ENCODE measurements at places on chromosomes 7 and 10.

DNA sequence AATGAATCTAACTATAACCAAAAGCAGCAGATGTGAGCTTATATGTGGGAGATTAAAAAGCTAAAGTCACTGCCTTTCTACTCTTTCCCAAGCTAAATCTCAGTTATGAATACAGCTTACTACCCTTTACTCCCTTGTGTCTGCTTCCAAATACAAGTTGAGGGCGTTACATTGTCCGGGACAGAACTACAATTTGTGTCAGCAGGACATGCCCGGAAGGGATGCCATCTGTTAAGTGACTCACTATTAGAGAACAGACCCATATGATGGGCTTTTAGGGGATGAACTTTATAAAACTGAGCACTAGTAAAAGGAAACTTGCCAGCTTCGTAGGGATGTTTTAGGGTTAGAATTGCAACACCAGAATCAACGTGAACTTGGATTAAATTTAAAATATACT, 299.7 kb upstream of the CSTF2T start:
- no peak for DNase-seq

GRCh38 chr7:30907527-30908267, 4.0 kb upstream of the AQP1 start:
- no peak for DNase-seq

DNA sequence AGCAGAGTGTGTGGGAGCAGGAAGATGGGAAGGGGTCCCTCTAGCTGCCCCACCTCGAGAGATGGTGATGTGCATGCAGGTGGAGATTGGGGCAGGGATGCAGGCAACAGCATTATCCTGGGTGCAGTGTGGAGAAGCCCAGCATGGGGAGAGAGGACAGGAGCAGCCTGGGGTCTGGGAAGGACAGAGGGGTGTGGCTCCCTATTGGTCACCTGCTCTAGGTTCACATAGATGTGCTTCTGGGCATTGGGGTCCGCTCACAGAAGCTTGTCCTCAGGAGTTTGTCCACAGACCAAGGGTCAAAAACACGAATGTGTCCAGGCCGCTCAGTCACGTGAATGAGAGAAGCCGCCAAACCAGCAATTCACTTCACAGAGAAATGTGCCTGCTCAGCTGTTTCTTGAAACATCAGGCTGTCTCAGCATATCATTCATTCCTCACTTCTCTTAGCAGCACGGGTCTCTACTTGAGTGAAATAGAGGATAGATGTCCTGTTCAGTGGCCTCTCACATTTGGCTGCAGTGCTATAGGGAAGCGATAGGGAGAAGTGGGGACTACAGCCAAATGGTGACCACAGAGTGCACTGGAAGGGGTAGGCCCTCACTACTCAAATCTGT, 11.5 kb upstream of the SLC29A3 start:
- no peak for DNase-seq

- DNase-seq, result no peak
Observed at GRCh38 chr10:35578618-35578956, 26.6 kb upstream of the GJD4 start.

DNA sequence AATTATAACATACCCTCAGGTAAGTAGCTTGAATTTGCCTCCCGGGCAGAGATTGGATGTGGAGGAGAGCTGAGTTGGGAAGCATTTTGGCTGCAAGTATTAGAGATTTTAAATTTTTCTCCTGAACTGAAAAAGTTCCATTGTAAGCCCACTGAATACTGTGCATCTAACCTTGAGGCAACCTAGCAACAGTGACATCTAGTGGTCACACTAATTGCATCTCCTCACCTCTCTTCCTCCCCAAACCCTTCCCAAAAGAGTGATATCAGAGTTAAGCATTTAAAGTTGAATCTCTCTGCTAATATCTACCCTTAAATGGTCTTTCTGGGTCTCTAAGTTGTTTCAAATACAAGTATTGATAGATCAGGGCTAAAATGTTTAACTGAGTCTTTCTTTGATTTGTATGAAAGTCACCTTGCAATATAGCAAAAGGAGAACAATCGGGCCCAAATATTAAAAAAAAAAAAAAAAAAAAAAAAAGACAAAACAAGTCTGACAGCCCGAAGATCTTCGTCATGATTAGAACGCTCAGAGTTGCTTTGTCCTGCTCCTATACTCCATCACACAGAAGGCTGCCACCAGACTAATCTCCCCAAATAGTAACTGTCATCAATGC, 40.4 kb upstream of the DLX5 start:
- DNase-seq, result peak; percentile 73

- no peak for DNase-seq
Observed at GRCh38 chr10:100826983-100827818, 81.8 kb downstream of the PAX2 start.

DNA sequence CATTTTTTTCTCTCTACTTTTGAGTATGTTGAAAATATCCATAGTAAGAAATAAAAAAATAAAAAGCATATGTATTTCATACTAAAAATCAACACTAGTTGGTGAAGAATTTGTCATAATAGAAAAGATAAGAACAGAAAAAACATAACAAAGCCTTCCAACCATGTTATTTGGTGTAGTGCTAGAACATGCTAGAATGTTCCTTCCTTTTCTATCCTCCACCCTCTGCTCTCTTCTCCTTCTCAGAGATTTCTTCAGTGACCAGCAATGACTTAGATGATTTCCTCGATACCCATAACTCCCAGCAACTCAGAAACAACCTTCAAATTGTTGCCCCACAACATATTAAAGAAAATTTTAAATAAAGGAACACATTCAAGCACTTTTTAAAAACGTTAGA, 2.6 kb downstream of the ZC3HAV1 start:
- DNase-seq, result peak; percentile 13

- no peak for DNase-seq
Observed at GRCh38 chr7:155597753-155598140, 46.7 kb upstream of the RBM33 start.

DNA sequence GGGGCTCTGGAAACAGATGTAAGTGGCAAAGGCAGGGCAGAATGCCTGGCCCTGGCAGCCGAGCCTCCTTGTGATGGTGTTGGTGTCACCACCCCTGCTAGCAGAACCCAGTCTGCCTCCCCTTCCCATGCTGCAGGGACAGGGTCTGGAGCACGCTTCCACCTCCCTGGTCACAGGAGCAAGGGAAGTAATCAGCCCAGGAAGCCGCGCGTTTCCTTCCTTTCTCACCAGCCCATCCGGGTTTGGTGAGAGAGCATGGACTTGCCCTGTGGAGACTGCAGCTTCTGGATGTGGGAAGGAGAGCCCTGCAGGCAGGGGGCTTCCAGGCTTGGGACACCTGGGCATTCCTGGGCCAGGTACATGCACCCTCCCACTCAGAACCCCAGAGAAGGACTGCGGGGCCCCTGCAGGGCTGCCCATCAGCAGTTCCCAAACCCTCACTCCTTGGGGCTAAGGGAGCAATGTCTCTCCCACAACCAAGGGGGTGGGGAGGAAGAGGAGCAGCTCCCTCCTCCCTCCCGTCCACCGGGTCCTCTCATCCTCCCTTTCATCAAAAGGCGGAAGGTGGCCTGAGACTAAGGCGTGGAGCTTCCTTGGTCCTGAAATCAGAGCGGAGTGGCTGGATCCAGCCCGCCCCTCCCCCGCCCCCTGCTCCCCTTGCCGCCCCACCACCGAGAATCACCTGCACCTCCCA, 1.8 kb downstream of the MMRN2 start:
- DNase-seq, result no peak

DNA sequence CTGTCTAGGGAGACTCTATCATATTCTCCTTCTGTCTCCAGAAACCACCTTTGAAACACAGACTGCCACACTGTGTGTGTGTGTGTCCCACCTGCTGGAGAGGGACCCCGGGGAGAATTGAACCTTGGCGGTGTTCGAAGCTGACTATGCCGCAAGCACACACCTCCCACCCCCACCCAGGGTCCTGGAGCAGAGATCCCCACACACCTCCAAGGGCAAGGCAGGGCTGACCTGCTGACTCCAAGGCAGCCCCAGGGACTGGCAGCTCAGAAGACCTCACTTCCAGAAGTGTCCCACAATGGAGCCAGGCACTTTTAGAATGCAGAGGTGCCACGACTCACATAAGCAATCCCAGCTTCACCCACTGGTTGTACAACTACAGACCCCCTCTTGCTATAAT, 13.1 kb downstream of the DRGX start:
- no peak for DNase-seq

DNA sequence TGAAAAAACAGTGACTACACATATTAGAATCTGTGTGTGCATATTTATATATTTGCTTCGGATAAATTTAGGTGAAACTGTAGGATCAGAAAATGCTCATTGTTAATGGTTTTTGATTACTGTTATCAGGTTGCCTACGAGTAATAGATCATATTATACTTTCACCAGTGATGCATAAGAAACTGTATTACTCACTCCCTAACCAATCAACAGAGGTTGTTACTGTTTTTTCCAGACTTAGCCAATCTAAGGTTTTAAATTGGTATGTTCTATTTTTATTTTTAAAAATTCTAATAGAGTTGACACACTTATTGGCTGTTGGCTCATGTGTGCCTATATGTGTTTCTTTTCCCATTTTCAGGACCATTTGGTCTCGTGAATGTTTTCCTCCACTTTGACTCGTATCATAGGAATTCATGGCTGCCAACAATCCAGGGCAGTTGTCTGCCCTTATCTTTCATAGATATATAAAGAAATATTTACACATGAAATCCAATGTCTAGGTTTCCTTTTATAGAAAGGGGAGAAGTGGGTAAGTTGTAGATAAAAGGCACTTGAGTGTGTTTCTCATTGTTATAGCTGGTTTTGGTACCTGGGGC, 59.2 kb downstream of the ANLN start:
- no peak for DNase-seq

DNA sequence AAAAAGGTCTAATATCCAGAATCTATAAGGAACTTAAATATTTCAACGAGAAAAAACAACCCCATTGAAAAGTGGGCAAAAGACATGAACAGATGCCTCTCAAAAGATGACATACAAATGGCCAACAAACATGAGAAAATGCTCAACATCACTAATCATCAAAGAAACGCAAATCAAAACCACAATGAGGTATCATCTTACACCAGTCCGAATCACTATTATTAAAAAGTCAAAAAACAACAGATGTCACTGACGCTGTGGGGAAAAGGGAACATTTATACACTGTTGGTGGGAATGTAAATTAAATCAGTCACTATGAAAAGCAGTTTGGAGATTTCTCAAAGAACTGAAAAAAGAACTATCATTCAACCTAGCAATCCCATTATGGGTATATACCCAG, 6.0 kb downstream of the VWDE start:
- DNase-seq, result no peak

- peak; percentile 92 for DNase-seq
Observed at GRCh38 chr10:71835671-71836595, 15.1 kb downstream of the PSAP start.

DNA sequence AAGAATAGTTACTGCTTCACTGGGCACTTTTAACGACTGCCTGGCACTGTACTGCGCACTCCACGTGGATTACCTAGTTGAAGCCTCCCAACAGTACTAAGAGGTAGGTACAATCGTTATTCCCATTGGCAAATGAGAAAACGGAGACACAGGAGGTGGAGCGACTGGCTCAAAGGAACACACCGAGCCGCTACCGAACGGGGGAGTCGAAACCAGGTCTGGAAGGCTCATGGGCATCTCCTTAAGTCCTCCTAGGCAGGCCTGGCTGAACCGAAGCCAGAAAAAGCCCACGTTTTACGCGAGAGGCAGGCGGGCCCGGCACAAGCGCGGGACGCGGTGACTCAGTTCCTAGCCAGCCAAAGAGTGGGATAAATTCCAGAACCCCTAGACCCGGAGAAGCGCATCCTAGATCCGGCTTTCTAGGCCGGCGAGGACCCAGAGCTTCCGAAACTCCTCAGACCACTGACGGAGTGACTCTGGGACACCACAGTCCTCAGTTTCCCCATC, 472 bp downstream of the PDAP1 start:
- peak; percentile 42 for DNase-seq

DNA sequence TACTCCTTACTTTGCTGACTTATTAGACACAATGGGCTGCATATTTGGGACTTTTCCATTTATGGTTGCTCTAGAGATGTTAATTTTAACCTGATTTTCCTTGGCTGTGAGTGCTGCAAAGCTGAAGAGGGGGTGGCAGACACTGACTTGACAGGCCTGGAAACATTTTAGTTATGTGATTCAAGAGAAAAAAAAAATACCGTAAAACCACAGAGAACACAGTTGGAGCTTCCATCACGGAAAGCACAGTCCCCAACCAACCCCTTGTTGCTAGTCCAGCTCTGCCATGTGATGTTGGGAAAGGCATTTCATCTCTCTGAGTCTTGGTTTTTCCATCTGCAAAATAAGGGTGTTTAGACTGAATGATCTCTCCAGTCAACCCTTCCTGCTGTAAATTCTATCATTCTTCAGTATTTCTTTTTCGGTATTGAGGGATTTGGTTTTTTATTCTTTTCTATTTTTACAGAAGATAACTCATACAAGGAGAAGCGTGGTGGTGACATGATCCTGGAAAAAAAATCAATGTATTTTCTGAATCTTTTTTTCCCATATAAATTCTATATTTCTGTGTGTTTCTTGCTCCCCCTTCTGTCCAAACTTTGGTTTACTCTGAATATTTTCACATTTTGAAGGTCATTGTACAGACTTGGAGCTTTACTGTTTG, 246.1 kb downstream of the REEP3 start:
- DNase-seq, result peak; percentile 44

GRCh38 chr7:133931053-133931452, 196.1 kb upstream of the LRGUK start:
- no peak for DNase-seq

DNA sequence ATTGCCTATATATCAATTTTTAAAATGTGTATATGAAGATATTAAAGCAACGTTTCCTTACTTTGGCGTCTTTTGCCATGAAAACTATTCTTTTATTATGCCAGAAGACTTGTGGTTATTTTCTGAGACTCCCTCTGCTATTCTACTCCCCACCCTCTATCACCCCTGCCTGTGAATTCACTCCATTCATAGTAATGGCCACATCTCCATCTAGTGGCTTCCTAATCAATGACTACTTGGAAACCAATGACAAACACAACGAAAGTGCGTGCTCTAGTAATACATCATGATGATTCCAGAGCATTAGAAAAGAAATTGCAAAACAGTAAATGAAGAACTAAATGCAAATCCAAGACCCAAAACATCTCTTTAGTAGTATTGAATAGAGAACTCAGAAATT, 186.7 kb upstream of the HGF start:
- peak; percentile 76 for DNase-seq

GRCh38 chr7:107387128-107387527, 82.7 kb upstream of the GPR22 start:
- peak; percentile 35 for DNase-seq

DNA sequence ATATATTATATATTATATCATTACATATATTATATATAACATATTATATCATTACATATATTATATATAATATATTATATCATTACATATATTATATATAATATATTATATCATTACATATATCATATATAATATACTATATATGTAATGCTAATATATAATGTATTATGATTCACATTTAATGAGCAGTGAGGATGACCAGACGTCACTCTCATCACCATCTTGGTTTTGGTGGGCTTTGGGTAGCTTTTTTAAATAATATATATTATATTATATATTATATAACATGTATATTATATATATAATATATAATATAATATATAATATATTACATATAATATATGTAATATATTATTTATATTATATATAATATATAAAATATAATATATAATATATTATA, 1189.4 kb upstream of the AUTS2 start:
- DNase-seq, result no peak

- DNase-seq, result no peak
Observed at GRCh38 chr7:80508440-80508839, 3.4 kb downstream of the GNAT3 start.

- no peak for DNase-seq
Observed at GRCh38 chr10:11154849-11155498, 137.3 kb downstream of the CELF2 start.

- DNase-seq, result no peak
Observed at GRCh38 chr7:142349670-142350405, 92.0 kb upstream of the PRSS58 start.

Data from Ammon's horn (tissue), 1 donor.